Panc1 (cell line): ENCODE measurements at places on chromosomes 6 and 20. TPM values are rescaled to one million over a fixed set of nuclear protein-coding genes. Genes with fewer than 3 reads are reported as not detected.

DNA sequence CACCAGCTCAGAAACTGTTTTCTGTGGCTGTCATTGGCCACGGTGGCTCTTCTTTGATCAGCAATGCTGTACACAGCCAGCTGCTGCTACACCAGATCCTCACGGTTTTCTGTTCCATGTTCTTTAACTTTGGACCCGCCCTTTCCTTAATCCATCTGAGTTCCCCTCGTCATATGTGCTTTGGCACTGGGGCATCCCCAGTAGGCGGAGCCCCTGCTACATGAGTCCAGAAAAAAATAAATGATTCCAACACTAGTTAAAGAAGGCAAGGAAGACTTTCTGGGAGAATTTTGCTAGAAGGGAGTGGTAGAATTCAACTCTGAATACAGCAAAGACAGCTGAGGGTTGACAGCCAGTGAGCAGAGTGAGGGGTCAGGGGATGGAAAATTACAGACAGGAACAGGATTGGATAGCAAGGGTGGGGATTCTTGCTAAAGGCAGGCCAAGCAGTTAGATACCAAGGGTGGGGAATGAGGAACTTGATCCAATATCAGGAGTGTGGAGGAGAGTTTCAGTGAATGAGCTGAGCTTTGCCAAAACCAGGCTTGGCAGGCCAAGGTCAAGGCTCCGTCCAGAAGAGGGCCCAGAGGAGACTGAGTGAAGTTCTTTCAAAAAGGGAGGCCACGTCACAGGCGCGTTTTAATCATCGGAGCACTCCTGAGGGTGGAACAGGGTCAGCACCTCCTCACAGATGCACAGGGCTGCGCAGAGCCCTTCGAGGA lies 391.8 kb downstream of the CDH4 start:
- no peak for DNase-seq

DNA sequence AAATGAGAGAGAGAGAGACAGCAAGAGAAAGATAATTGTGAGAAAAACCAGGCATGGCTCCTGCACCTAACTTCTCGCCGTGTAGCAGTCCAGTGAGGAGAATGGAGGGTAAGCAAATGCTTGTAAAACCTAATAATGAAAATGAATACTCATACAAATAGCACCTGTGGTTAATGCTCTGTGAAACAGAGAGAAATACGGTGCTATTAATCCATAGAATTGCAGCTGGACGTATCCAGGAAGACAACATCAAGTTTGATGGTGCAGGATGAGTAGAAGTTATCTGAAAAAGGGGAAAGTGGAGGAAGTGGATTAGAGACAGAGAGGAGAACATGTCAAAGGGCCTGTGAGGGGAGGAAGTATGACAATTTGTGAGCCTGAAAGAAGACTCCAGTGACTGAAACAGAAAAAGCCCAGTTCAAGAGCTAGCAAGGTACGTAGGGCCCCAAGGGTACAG lies 89.4 kb upstream of the PAK5 start:
- no peak for DNase-seq

DNA sequence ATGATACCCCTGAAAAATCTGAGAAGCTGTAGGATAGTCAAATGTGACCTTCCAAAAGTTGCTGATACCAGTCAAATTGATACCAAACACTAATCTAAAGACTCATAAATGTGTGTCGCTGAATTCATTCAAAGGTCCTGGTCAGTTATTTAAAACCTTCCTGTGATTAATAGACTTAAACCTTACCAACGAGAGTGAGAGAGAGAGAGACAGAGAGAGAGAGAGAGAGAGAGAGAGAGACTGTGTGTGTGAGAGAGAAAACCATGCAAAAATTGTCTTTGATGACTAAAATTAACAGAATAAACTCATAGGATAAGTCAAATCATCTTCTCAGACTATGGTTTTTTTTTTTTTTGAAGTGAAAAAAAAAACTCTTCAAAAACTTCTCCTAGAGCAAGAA lies 370.9 kb upstream of the HS3ST5 start:
- DNase-seq, result no peak

DNA sequence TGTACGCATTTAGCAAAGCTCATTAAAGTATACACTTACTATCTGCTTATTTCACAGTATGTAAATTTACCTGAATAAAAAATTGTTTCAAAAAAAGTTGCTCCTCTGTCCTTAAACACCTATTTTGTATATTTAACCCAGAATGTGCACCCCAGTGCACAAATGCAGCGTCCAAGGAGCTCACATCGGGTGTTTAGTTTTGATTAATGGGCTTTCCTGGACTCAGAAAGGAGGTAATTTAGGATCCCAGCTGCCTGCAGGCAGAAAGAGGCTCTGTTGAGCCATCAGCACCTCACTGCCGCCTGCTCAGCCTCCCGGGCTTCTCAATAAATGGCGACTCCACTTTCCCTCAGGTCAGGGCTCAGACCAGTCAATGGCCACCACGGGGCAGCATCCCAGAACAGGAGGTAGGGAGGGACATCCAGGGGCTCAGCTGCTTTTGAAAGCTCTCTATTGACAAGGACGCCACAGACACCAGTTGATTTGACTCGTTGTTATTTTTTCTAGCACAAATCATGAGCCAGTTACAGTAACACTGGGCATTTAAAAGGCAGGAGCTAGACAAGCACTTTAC lies 70.2 kb upstream of the TBC1D7 start:
- no peak for DNase-seq

AKAP12 gene
- 267 TPM for total RNA-seq
